ENCODE measurements at places on chromosomes 12 and 14.

GRCh38 chr12:65660836-65661235 is 163.4 kb upstream of the HMGA2 start:
- DNase-seq: no peak

DNA sequence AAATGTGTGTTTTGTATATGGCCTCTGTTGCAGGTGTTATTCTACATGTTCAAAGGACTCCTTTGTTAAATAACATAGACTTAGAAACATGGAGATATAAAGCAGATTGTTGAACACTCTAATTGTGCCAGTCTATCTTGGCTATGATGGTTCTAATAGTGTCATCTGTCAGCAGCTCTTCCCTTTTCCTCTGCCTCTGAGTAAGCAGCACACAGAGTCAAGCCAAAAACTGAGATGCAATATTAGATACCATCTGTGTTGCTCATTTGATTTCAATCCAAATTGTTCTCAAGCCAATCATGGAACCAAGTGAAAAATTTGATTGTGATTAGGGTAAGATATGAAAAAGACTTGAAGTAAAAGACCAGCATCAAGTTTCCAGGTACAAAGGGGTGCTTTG is 871.1 kb upstream of the MGAT4C start:
- DNase-seq: no peak

GRCh38 chr12:30746190-30746589 is 8.6 kb downstream of the CAPRIN2 start:
- no peak for DNase-seq

- DNase-seq: no peak
Observed at GRCh38 chr12:51270951-51271518, 820 bp upstream of the SMAGP start.

DNA sequence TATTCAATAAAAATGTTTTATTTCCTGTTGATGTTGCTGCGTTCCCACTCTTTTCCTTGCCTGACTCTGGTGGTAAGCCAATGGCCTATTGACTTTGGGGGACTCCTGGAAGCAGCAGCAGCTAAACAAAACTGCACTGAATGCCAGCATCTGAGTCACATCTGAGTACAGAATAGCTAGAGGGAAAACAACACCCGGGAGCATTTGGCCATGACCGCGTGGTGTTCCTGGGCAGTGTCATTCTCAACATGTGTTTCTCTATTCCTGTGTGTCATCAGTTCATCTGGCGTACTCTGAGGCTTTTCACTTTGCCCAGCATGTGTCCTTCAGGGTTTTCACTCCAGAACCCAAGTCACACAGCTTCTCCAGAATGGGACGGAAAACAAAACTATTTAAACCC is 238.8 kb downstream of the PAWR start:
- DNase-seq: no peak

DNA sequence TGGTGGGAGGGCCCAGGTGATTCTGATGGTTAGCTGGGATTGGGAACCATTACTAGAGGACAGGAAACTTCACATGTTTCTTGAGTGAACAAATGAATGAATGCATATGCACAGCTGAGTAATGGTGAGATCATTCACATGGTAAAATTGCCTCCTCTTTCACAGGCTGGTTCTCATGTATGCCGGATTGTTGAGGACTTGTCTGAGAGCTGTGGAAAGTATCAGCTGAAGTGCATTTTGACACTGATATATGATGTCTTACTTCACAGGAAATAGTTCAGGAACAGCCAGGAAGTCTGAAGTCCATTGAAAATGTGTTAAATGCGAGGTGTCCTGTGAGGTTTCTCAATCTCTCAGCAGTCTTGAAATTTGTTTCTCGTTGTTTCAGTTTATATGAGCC is 77.6 kb upstream of the DACT1 start:
- no peak for DNase-seq

DNA sequence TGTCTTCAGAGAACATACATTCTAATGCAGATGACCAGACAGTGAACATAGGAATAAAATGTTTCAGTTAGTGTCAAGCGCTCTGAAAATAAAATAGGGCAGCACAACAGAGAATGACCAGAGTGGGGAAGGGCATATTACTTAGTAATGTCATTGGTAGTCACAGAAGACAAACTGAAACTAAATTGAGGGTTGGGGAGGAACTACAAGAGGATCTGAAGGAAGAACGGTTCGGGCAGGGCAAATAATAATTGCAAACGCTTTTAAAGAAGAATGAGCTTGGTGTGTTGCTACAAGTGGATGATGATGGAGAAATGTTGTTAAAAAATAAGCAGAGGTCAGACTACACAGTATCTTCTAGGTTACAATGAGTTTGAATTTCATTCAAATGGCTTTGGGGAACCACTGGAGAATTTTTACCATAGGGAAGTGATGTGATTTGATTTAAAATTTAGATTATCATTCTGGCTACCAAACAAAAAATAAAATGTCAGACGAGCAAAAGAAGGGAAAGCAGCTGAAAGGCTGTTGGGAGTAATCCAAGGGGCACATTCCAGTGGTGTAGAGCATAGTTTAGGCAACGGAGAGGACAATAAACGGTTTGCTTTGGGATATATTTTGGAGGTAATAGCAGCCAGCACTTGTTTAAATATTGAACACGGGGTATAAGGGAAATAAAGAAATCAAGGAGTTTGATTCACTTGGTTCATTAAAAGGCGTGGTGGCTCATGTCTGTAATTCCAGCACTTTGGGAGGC is 56.3 kb upstream of the SLC6A13 start:
- DNase-seq: no peak

GRCh38 chr14:21891921-21892320 is 218.3 kb upstream of the OR4E1 start:
- DNase-seq: no peak

DNA sequence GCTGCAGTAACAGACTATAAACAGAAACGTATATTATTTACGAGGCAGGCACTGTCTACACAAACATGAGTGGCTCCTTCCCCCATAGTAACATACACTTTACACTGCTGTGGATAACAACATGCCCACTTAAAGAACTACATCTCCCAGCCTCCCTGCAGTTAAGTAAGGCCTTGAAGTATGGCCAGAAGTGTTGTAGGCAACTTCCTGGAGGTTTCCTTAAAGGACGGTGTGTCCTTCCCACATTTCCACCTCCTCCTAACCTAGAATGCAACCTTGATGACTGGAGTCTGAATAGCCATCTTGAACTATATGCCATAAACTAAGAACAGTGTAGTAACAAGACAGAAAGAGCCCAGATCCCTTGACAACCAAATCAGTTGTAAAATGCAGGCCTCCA is 20.3 kb downstream of the MED13L start:
- no peak for DNase-seq

DNA sequence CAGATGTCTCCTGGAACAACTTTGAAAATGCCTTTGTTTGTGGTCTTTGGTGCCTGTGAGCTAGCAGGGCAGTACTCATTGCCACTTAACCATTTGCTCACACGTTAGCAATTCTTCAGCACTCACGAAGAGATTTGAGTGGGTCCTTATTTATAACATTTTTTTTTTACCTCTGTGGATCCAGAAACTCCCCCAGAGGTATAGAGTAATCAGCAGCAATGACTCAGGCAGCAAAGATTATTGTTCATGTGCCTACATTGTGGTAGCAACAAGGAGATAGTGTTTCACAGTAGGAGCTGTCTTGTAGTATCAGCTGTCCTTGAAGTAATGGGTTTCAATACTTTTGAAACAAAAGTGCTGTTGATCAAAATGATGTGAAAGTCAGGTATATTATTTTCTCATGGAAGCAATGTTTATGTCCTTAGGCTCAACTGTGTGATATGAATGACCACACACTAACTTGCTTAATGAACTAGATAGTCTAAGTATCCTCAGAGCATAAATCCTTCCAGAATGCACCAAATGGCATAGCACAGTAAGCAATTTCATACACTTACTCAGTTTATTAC is 304.1 kb downstream of the EGLN3 start:
- DNase-seq: no peak

- DNase-seq: no peak
Observed at GRCh38 chr12:125202421-125202820, 137.2 kb downstream of the AACS start.

DNA sequence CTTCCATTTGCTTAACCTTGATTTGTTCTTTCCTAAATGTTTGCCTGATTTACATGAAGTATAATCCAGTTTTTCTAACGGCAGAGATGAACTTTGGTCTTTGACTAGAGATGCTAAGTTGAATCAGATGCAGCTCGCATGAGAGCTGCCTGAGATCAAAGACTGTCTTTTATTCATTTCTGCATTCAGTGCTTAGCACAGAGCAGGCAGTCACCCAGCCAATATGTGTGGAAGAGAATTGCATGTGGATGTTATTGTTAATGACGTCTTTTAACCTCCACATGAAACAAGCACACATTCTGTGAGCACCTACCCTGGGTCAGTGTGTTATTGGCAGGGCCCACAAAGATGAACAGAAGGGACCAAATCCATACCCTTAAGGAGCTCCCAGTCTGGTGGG is 99.2 kb downstream of the SLC5A8 start:
- no peak for DNase-seq

GRCh38 chr12:57627501-57628279 is 5.3 kb downstream of the B4GALNT1 start:
- DNase-seq: no peak

- DNase-seq: no peak
Observed at GRCh38 chr14:51446771-51447170, 204.9 kb upstream of the FRMD6 start.

DNA sequence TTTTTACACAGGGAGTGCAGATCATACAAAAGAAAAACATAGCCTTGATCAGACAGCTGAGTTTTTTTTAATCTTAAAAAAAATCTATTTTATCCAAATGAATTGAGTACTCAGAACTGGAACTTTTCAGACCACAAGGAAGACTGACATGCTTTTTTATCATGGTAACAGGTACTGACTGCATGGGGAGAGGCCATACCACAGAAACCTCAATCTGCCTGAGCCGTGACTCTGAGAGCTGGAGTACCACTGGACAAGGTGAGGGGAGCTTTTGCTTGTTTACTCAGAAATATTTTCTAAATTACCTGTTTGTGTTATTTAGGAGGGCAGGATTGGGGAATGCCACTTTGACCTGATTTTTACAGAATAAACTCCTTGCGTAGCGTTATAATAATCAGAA is 143.9 kb downstream of the ALX1 start:
- no peak for DNase-seq

GRCh38 chr12:5071496-5071895 is 27.8 kb downstream of the KCNA5 start:
- no peak for DNase-seq

GRCh38 chr12:110733089-110733715 is 9.5 kb downstream of the PPP1CC start:
- DNase-seq: no peak

DNA sequence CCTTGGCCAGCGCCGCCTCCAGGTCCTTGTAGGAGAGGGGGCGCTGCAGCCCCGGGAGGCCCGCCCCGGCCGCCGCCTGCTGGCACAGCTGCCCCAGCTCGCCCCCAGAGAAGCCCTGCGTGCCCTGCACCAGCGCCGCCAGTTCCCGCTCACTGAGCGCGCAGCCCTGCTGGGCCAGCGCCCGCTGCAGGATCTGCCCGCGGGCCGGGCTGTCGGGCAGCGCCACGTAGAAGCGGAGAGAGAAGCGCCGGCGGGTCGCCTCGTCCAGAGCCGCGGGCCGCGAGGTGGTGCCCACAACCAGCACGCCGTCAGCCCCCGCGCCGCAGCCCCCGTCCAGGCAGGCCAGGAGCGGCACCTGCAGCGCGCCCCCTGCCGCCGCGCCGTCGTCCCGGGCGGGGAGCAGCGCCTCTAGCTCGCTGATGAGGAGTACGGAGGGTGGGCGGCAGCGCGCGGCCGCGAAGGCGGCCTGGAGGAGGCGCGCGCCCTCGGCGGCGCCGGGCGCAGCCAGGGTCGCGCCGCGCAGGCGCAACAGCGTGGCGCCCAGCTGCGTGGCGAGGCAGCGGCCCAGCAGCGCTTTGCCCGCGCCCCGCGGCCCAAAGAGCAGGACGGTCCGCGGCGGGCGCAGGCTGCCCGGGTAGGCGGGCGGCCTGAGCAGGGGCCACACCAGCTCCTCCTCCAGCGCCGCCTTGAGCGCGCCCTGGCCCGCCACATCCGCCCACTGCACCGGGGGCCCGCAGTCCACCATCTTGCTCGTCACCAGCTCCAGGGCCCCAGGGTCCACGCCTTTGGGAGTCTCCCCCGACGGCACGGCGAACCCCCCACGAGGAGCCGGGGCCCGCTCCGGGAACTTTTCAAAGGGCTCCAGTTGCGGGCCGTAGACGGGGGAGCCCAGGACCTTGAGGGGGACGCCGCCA is 27.7 kb downstream of the FIGNL2 start:
- peak; percentile 52 for DNase-seq

DNA sequence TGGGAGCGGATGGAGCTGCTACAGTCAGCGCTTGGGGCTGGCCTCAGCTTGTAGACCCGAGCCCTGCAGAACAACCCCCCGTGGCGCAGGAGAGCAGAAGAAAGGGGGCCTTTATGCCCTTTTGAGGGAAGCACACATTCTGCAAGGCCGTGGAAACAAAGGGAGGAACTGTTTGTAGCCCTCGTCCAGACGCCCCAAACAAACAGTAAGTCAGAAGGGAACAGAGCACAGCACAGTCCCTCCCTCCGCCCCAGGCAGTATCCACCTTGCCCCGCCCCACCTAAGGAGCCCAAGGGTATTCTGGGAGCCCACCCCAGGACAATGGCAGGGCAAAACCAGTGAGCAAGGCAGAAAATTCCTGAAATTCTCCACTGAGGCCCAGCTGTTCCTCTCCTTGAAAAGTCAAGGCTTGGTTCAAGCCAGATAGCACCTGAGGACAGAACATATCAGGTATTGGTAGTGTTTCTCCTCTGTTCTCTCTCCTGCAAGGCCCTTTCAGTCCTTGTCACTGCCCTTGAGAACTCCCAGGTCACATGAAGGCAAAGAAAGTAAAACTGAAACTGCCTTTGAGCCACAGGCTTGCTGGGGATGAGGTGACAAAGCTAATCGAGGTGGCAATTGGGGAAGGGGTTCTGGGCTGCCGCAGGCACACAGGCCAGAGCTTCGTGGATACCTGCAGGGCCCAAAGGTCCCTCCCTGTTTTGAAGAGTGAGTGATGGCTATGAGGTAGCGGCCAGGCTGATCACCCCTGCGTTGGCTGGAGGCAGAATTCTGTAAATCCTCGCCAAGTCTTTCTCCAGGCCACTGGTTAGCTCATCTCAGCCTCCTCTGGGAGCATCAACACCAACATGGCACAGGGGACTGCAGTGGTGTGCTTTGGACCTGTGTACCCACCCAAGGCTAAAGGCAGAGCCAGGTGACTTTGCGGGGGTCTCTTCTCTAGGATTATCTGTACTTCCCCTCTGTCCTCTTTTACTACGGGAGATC is 499 bp downstream of the DGLUCY start:
- DNase-seq: peak; percentile 32
